Gastrocnemius medialis (tissue), 4 donors: ENCODE measurements at places on chromosomes 6 and 20. TPM values are rescaled to one million over a fixed set of nuclear protein-coding genes. Genes with fewer than 3 reads are reported as not detected.

DNA sequence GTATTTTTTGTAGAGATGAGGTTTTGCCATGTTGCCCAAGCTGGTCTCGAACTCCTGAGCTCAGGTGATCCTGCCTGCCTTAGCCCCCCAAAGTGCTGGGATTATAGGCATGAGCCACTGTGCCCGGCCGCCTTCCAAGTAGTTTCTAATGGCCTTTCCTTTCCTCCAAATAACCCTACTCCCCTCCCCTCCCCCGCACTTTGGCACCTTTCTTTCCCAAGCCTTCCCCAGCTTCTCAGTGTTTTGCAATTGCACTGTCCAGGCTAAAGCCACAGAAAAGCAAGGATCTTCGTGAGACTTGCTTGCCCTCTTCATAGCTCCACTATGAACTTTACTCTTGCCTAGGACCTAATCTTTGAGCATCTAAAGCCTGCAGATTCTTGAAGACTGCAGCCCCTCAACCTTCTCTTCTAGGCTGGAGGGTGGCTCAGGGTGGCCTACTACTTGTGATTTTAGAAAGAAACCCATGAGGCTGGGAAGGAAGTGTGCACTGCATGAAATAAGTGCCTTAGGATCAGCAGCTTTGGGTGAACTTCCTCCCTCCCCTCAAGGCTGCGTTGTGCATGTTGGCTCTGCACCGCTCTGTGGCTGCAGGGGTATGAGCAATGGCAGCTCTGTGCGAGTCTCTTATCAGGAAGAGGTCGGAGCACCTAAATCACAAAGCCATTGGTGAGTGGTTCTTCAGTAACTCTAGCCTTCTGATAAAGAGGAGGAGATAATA is 152.4 kb upstream of the SNX9 start:
- DNase-seq, result no peak

- no peak for DNase-seq
These were observed 48.6 kb upstream of the NAA20 start for GRCh38 chr20:19968466-19969073.

ZFAND3 gene
- total RNA-seq, result 55.2 TPM

DNA sequence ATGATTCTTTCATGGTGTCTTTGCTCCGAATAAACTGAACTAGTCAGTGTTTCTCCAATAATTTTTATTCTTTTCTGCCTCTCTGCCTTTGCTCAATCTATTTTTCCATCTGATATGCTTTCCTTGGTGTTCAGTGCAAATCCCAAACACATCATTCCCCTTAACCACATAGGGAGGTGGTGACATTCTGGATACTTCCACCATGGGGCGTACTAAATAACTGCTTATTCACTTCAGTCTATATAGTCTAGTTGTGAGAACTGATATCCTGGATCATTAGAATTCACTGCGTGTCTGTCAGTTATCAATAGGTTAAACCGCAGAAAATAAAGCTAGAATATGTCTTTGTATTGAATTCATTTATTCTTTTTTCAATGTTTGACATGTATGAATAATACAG is 83.1 kb downstream of the KCNQ5 start:
- DNase-seq, result no peak
